ENCODE measurements at places on chromosomes 1 and 21.

DNA sequence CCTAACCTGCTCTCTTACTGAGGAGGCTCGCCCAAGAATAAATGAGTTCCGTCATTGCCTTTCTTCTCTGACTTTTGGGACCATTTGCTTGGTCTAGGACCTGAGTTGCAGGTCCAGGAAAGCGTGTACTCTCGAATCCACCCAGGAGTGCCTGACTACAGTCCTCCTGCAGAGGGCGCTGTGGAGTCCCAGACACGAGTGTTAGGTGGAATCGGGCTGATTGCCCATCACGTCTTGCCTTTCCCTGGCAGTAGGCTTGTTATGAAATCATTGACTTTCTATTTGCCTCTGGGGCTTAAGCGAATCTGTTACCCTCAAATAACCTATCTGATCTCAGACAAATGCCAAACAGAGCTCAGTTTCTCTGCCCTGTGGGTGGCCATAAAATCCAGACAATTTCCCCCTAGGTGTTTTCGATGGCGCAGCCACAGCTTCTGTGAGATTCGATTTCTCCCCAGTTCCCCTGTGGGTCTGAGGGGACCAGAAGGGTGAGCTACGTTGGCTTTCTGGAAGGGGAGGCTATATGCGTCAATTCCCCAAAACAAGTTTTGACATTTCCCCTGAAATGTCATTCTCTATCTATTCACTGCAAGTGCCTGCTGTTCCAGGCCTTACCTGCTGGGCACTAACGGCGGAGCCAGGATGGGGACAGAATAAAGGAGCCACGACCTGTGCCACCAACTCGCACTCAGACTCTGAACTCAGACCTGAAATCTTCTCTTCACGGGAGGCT lies at the start of gene IL20:
IL20 (plus strand) TSS at position 685 of the 733 bp plus-strand sequence. CDS start 230 bp downstream, outside the sequence.
- DNase-seq = peak; percentile 41

DNA sequence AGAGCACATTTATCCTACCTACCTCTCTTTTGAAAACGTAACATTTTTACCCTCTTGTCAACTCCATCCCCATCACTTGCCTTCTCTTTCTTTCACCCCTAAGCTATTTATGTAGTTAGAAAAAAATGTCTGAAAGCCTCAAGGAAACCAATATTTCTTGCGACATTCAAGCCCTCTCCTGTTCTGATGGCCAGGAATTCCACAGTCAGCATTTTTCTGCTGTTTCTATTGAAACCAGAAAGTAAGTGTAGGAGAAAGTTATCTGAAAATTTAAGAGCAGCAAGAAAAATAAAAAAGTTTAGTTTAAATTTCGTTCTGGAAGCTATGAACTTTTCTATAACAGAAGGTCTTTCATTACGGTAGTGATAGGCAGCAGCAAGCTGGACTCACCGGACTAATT lies 247.6 kb upstream of the PBX1 start:
- DNase-seq = no peak

DNA sequence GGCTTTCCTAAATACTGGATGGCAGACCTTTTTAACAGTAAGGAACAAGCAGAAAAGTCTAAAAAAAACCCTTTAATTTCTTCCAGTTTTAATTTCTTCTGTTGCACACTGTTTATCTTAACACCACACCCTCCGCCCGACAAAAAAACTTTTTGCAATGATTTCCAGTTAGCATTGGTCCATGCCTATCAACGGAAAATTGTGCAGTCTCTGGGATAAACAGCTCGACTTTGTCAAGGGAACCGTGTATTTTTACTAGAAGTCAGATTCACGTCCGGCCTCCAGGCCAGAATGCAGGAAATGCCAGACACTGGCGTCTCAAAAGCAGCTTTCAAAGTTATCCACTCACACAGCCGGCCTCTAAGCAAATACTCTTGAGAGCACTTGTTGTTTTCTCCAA lies 378 bp upstream of the NUP210L start:
- no peak for DNase-seq

- DNase-seq = no peak
Observed at GRCh38 chr1:205800981-205801703, 11.9 kb downstream of the SLC41A1 start.

DNA sequence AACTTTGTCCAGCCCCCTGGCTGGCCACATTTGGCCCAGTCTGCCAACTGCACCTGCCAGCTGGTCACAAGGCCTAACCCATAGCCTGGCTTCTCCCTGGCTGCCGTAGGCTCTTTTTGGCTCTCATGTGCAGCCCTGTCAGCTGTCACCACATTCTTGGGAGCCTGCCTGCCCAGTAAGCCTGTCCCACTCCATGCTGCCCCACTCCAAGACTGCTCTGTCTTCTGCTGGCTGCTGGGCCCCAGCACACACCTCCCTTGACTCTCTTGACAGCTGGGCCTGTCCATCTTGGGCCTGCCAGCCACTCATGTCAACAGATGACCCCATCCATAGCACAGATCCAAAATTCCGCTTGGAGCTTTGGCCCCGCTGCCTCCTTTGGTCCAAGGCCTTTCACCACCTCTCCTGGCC lies 74.3 kb upstream of the EDN2 start:
- no peak for DNase-seq

GRCh38 chr1:51901151-51901550 lies 22.6 kb upstream of the NRDC start:
- DNase-seq = no peak

- DNase-seq = peak; percentile 30
Observed at GRCh38 chr1:184418652-184419349, 32.0 kb downstream of the C1orf21 start.

- no peak for DNase-seq
Observed at GRCh38 chr1:221292652-221293051, 413.4 kb downstream of the HLX start.

DNA sequence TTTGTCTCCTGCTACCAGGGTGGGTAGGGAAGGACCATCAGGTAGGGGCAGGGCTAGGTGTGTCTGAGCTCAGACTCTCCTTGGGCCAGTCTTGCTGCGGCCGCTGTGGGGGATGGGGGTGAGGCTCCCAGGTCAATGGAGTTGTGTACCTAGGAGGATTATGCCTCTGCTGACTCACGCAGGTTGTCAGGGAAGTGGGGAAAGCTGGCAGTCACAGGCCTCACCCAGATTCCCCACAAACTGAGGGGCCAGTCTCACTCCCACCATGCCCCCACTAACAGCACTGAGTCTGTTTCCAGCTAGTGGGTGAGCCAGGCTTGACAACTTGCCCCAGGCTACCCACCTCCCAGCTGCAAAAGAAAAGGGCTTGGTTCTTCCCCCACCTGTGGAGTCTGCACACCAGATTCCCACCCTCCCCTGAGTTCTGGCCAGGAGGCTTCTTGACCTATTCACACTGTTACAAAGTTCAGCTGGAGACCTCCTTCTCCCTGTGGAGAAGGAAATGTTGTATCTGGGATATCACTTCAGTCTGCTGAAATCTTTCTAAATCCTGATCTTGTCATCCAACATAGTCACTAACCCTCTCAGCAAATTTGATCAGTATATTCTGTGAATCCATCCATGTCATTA lies 69.2 kb upstream of the GJA8 start:
- DNase-seq = no peak

DNA sequence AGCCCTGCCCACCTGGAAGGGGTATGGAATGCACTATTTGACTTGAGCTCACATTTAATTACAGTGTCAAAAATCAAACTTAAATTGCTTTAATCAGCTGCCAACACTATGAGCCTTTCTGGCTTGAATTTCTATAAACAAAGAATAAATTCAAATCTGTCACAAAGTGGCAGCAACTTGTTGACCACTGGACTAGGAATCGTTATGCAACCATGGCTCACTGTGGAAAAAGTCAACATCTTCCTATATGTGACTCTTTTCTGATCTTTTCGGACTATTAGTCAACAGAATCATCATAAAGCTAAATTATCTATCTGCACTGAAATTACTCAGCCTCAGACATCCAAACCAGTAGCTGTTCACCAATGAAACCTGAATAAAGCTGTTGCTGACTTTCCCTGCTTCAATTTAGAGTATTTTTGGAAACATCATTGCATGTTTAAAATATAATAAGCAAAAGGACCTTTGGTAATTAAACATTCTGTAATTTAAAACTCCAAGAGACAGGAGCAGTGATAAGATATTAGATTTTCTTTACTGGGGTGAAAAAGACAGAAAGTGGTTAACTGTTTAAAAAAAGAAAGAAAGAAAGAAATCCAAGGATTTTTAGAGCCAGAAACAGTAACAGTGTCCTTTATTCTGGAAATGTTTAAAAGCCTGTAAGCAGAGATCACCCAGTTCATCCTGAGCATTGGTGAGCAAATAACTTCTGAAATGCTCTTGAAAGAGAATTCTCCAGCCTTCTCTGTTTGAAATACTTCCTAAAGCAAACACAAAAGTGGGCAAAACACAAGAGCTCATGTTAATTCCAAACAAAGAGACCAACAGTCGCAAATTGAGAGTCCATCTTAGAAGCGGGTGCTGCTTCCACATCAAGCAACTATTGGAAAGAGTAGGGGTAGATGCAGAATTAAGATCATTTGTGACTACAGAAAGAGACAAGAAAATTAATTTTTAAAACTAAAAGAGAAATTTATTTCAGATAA lies 26.2 kb upstream of the ERG start:
- DNase-seq = no peak

DNA sequence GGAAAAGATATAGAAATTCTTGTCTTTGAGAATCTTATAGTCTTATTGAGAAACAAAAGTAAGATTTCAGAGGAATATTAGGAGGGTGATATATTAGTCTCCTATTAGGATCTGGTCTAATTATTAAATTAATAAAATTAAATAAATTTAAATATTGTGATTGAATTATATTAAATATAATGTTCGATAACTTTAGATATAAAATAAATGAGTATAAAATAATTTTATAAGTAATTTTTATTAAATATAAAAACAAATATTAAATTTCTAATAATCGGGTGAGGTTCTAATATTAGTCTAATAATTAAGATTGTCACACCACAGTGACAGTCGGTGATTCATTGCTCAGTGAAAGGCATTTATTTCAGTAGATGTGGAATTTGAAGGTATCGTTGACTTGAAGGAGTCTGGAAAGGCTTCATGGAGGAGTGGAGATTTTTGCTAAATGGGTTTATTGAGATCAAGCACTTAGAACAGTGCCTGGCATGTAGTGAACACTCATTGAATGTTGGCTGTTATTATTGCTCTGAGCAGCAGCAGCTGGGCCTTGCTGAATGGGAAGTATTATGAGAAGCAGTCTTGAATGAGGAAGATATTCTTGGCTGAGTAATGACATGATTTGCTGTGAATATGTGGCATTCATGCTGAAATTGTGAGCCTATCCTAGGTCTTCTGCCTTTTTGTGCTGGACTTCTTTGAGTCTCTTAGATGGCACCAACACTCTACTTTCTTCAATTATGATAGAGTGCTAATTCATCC lies 74.6 kb downstream of the USP25 start:
- peak; percentile 22 for DNase-seq

DNA sequence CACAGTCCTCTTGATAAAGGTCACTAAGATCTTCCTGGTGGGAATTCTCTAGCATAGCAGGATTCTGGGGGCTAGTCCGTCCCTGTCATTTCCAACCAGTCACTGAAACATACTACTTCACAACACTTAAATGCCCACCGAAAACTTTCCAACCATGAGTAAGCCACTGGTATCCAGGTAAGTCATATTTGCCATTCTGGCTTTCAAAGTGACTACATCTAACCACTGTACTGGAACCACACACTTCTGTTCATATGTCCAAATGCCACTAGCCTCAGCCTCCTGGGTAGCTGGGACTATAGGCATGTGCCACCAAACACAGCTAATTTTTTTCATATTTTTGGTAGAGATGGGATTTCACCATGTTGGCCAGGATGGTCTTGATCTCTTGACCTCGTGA lies 64.3 kb upstream of the VANGL1 start:
- no peak for DNase-seq

GRCh38 chr1:30327370-30328099 lies 395.9 kb downstream of the MATN1 start:
- DNase-seq = no peak

- no peak for DNase-seq
Observed at GRCh38 chr1:47577303-47578025, 139.6 kb downstream of the FOXD2 start.

GRCh38 chr1:54721719-54722118 lies 6.1 kb downstream of the TTC4 start:
- DNase-seq = no peak

- DNase-seq = no peak
Observed at GRCh38 chr1:63322114-63322943, at the start of gene FOXD3. TSS of gene FOXD3 (plus strand) at chr1:63322567. CDS start at chr1:63323059, 492 bp downstream.

GRCh38 chr1:26838474-26839338 lies 12.2 kb downstream of the ZDHHC18 start:
- no peak for DNase-seq

GRCh38 chr1:10663678-10664035 lies 132.8 kb downstream of the CASZ1 start:
- no peak for DNase-seq

DNA sequence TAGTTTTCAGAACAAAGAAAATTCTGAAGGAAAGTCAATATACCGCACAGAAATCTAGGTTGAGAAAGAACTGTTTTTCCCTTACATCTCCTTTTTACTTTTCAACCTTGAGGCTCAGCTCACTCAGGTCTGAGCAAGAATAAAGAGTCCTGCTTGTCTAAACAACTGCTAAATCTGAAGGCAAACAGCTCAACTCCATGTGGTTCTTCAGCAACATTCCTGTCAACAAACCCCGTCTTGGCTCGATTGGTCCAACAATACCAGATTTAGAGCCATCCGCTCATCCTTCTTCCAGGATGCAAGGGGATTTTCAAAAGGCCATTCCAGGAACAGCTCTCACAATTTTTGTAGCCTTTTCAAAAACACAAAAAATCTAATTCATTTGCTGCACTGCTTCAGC lies 119.8 kb downstream of the HLCS start:
- DNase-seq = no peak

GRCh38 chr1:162720996-162721395 lies 69.5 kb upstream of the HSD17B7 start:
- DNase-seq = no peak

DNA sequence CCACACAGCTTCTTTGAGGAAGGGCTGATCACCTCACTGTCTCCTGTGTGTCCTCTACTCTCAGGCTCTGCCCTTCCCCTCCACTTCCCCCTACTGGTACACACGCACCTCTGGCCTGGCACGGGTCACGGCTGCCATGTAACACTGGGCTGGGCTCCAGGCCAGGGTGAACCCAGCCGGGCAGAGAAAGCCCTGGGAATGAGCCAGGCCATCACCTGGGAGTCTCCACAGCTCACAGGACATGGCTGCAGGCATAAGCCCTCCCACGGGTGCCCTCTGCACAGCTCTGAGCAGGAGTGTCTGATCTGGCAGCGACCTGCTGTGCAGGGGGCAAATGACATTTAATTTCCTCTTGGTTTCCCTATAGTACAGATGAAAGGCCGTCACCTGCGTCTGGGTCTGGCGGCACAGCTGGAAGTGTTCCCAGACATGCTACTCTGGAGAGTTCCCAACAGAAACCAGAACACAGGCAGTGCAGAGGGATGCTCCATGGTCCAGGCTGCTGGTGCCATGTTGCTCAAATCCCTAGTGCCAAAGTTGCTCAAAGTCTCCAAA lies 61.2 kb downstream of the ERI3 start:
- DNase-seq = no peak

GRCh38 chr1:31584869-31585735 lies 8.8 kb downstream of the TINAGL1 start:
- DNase-seq = no peak

DNA sequence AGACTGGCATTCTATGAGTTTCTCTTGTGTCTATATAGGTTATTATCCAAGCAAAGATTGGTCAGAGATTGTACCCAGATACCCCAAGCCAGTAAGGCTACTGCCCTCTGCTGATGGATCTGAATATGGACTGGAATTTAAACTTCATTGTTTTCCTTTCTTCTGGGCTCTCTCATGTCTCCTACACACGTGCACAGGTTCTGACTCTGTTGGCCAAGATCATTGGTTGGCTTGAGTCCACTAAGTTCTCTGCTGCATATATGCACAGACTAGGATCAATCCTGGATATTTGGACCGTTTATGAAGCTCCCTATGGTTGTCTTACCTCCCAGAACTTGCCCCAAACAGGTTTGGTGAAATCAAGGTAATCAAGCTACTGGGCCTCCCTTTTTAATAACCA lies 69.7 kb downstream of the CC2D1B start:
- peak; percentile 23 for DNase-seq

Measured in GDM1 (cell line).